ENCODE measurements at places on chromosomes 6 and 20. TPM values are rescaled to one million over a fixed set of nuclear protein-coding genes. Genes with fewer than 3 reads are reported as not detected.

The DEK gene
- total RNA-seq = 246 TPM

The TFAP2D gene
- not detected for total RNA-seq

The RSPH9 gene
- not detected for total RNA-seq

The SLC26A8 gene
- total RNA-seq = not detected

DNA sequence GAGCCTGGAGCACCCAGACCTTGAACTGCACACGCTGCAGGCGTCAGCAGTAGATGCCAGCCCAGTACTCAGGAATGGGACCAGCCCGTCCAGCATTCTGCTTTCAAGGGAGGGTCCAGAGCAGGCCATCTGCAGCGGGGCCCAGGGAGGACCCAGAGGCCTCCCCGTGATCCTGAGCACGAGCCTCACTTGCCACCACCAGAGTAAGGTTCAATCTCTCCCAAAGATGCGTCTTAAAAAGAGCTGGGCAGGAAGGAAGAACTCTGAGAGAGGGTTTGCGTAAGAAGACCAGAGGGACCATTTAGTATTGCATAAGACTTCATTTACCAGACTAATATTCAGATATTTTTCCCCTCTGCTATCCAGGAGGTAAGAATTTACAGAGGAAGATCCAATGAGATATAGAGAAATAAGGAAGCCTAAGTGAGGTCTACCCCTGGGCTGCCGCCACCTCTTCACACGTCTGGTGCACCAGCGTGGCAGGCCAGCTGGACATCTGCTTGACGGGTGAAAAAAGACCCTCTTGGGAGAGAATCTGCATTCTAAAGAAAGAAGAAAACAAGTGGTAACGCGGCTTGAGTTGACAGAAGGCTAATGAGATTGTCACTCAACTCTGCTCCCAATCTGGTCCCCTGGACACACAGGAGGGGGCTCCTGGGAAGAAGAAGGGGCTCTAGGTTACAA, 107.3 kb downstream of the PRND start:
- H3K4me3 ChIP-seq = no peak overlapping the region
- H3K27ac ChIP-seq = no peak overlapping the region
- DNase-seq = no peak

- peaks cover 20% of the 10 kb centered on the region for H3K36me3 ChIP-seq
- no peaks in the 10 kb centered on the region for H3K27me3 ChIP-seq
- peaks cover 77% of the 10 kb centered on the region for H3K4me1 ChIP-seq
- H3K27ac ChIP-seq = peak overlapping the region; percentile 77
Measured at GRCh38 chr6:111794727-111795452, 78.4 kb downstream of the FYN start.

- H3K27me3 ChIP-seq = no peaks in the 10 kb centered on the region
- no peak overlapping the region for H3K27ac ChIP-seq
Measured at GRCh38 chr6:56144538-56145324, 102.6 kb downstream of the COL21A1 start.

GRCh38 chr6:132412656-132413498, 11.6 kb upstream of the MOXD1 start:
- no peaks in the 10 kb centered on the region for H3K4me1 ChIP-seq
- peaks cover 24% of the 10 kb centered on the region for H3K27me3 ChIP-seq
- H3K27ac ChIP-seq = no peak overlapping the region
- H3K4me3 ChIP-seq = no peak overlapping the region

DNA sequence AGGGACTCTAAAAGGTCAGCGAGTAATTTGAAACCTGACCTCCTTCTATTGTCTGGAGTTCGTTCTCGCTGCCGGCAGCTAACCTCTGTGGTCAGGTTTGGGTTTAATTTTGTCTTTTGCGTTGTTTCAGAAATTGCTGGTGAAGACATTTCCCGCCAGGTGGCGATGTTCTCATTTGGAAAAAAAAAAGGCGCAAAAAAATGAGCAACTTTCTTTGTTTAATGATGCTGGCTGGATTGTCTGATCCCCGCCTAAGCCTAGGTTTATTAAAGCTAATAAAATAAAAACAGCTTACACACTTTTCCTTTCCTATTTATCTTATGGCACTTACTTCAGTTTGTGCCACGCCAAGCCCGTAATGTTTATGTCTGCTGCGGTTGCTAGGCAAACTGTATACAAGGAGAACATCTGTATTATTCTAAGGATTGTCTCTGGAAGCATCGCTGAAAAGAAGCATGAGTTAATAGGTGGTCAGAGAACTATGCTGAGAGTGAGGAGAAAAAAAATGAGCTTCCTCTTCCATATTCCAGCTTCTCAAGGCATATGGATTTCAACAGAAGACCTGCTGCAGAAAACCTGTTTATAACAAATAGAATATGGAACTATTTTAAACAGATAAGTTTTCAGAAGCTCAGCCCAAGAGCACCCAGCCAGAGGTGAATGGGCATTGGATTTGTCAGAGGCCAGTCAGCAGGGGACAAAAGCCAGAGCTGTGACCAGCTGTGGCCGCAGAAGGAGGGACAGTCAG, 205.7 kb downstream of the DOK5 start:
- no peak overlapping the region for H3K27ac ChIP-seq
- peaks cover 2% of the 10 kb centered on the region for H3K27me3 ChIP-seq
- no peaks in the 10 kb centered on the region for H3K4me1 ChIP-seq
- H3K36me3 ChIP-seq = no peaks in the 10 kb centered on the region

- H3K4me1 ChIP-seq = no peaks in the 10 kb centered on the region
- H3K27ac ChIP-seq = no peak overlapping the region
- H3K4me3 ChIP-seq = no peak overlapping the region
- DNase-seq = no peak
- H3K27me3 ChIP-seq = no peaks in the 10 kb centered on the region
Measured at GRCh38 chr6:100050550-100050949, 56.5 kb upstream of the MCHR2 start.

GRCh38 chr6:47168180-47168579, 126.0 kb upstream of the ADGRF1 start:
- H3K36me3 ChIP-seq = no peaks in the 10 kb centered on the region
- no peaks in the 10 kb centered on the region for H3K4me1 ChIP-seq
- H3K4me3 ChIP-seq = no peak overlapping the region
- H3K27me3 ChIP-seq = no peaks in the 10 kb centered on the region
- DNase-seq = no peak

DNA sequence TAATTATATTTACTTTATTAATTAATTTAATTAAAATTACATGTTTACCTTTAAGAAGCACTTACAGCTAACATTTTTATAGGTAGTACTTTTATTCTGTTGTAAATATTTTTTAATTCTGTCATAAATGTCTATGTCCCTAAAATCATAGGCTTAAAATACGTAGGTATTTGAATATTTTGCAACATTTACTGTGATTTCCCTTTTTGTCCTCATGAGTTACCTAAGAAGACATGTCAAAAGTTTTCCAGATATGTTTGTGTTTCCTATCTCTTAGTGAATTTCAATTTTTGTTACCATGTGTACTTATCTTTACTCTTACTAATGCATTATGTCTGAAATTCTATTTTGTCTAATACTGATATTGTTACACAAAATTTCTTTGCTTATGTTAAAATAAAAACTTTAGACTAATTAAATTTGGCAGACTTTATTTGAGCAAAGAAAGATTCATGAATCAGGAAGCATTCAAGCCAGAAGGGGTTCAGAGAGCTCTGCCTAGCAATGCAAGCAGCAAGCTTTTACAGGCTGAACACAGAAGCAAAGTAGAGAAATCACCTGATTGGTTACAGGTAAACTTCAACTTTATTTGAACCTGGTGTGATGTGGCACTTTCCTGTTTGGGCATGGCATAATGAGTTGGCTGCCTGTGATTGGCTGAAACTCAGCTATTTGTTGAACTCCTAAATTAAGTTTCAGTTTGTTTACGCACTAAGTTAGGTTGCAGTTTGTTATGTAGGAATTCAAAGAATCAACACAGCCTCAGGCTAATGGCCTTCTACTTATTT, 123.2 kb upstream of the TMEM170B start:
- no peaks in the 10 kb centered on the region for H3K27me3 ChIP-seq
- peak; percentile 48 for DNase-seq
- peaks cover 9% of the 10 kb centered on the region for H3K36me3 ChIP-seq
- no peak overlapping the region for H3K4me3 ChIP-seq

DNA sequence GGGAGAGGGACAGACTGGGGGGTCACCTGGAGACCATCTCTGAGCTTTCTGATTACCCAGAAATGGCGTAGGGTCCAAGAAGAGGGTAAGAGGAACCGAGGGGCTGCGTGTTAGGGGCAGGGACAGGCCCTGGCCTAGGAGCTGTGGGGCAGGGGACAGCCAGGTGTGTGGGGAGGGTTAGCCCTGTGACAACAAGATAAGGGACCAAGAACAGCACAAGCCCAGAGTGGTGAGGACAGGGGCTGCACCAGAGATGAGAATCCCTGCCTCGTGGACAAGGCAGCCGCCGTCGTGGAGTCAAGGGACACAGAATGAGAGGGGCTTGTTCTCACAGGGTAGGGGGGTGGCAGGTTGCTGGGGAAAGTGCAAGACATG, 449 bp upstream of the AVP start:
- peaks cover 47% of the 10 kb centered on the region for H3K27me3 ChIP-seq
- peaks cover 8% of the 10 kb centered on the region for H3K4me1 ChIP-seq
- no peak overlapping the region for H3K27ac ChIP-seq

- H3K4me3 ChIP-seq = no peak overlapping the region
- H3K36me3 ChIP-seq = no peaks in the 10 kb centered on the region
- DNase-seq = no peak
- H3K27ac ChIP-seq = no peak overlapping the region
- H3K4me1 ChIP-seq = peaks cover 13% of the 10 kb centered on the region
- H3K27me3 ChIP-seq = no peaks in the 10 kb centered on the region
Measured at GRCh38 chr20:50501972-50502745, 8.0 kb upstream of the PTPN1 start.

GRCh38 chr6:43492673-43493072, 15.3 kb downstream of the TJAP1 start:
- no peaks in the 10 kb centered on the region for H3K36me3 ChIP-seq
- H3K27ac ChIP-seq = no peak overlapping the region
- H3K27me3 ChIP-seq = no peaks in the 10 kb centered on the region
- H3K4me1 ChIP-seq = peaks cover 19% of the 10 kb centered on the region
- no peak for DNase-seq

- no peak overlapping the region for H3K4me3 ChIP-seq
- peaks cover 23% of the 10 kb centered on the region for H3K4me1 ChIP-seq
- H3K36me3 ChIP-seq = peaks cover 50% of the 10 kb centered on the region
- H3K27me3 ChIP-seq = no peaks in the 10 kb centered on the region
Measured at GRCh38 chr6:158314737-158315136, 2.5 kb downstream of the TULP4 start.

DNA sequence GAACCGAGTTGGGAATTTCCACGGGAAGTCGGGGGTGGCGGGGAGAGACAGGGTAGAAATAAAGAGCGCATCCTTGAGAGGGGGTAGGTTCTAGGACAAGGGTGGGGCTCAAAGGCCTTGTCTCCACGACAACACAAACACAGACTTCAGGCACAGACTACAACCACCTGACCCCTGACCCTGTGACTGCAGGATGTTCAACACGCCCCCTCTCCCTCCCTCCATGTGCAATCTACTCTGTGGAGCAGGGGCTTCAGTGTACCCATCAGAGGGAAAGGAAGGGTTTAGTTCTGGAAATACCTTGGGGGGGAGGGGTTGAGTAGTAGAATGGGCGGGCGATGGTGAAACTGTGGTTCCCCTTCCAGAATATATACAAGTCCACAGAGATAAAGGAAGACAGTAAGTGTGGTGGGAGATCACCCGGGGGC, 651 bp upstream of the TAPBP start:
- H3K27ac ChIP-seq = peak overlapping the region; percentile 96
- DNase-seq = peak; percentile 82
- peaks cover 63% of the 10 kb centered on the region for H3K4me1 ChIP-seq
- H3K27me3 ChIP-seq = no peaks in the 10 kb centered on the region
- peaks cover 51% of the 10 kb centered on the region for H3K36me3 ChIP-seq

DNA sequence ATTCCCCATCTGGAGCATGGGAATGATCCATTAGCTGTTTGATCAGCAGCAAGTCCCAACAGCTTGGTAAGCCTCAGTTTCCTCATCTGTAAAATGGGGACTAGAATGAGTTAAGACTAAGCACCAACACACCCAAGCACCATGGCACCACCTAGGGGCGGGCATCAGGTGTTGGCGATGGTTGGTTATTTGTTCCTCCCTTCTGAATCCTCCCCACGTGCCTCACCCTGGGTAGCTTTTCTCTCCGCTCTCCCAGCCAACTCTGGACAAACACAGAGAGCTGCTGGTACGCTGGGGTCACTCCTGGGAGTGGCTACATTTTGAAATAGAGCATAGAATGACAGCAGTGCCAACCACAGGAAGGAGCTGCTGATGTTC, 13.3 kb upstream of the ITPR3 start:
- peak; percentile 68 for DNase-seq
- H3K27me3 ChIP-seq = peaks cover 11% of the 10 kb centered on the region
- no peak overlapping the region for H3K4me3 ChIP-seq
- H3K27ac ChIP-seq = no peak overlapping the region

GRCh38 chr6:37168811-37169495, 999 bp upstream of the PIM1 start:
- H3K4me3 ChIP-seq = peak overlapping the region; percentile 99
- H3K4me1 ChIP-seq = peaks cover 25% of the 10 kb centered on the region
- H3K36me3 ChIP-seq = peaks cover 33% of the 10 kb centered on the region
- no peak for DNase-seq

DNA sequence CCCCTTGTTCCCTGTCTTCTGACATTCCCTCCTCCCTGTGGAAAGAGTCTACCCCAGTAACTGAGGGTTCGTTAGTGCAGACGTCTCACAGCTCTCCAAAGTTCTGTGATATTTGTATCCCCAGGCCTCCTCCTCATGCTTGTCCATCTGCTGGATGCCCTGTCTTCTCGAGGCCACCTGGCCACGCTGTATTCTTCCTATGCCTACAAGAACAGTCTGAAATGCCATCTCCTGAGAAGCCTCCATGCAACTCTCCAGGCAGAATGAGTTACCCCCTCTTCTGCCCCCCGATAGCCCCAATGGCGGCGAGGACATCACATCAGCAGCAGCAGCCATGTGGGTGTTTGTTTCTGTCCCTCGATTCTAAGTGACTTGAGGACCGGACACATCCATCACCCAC, 9.3 kb downstream of the ULBP2 start:
- H3K36me3 ChIP-seq = no peaks in the 10 kb centered on the region
- peaks cover 73% of the 10 kb centered on the region for H3K27me3 ChIP-seq
- no peak for DNase-seq

DNA sequence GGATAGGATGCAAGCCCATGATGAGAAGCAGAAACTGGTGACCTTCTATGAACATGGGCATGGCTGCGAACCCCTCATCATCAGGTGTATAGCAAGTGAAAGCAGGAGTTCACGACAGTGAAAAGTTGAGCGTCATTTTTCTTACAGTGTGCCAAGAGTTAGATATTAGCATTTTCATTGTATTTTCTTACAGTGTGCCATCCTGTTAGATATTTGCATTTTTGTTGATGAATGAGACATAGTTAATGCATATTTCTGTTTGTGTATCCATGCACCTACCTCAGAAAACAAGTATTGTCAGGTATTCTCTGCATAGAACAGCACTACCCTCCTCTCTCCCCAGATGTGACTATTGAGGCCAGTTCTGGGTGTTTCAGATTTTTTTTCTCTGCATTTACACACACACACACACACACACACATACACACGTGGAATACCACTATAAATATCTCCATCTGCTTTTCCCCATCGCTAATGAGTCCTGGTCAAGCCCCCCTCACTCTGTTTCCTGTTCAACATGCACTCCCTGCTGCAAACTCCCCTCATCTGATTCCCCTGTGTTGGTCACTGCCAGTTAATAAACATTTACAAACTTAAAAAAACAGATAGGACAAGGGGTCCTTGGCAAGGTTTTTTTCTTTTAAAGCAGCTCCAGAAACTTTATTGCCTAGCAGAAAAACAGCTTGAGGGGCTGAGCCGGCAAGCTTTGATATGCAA, 41.7 kb downstream of the PLN start:
- H3K4me1 ChIP-seq = peaks cover 1% of the 10 kb centered on the region
- no peak for DNase-seq
- H3K27me3 ChIP-seq = no peaks in the 10 kb centered on the region
- no peak overlapping the region for H3K27ac ChIP-seq
